ENCODE measurements at places on chromosomes 16 and 17.

DNA sequence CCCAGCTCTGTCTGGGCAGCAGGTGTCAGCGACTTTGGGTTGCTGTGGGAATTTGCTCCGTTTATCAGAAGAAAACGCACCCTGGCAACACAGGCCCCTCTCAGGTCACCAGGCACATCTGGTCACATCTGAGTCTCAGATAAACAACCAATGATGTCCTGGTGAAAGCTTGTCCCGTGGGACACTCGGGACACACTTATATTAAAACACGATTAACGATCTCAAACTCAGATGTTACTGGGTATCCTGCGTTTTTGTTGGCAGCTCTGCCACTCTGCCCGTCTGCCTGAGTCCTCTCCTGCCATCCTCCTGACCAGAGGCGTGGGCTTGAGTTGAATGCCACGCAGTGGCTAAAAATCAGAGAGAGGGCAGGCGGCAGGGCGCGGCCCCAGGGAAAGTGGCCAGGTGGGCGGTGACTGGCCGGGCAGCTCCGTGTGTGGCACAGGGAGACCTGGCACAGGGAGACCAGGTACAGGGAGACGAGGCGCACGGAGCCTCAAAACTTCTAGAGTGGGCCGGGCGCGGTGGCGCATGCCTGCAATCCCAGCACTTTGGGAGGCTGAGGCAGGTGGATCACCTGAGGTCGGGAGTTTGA, 2.1 kb downstream of the SECTM1 start:
- DNase-seq, result peak; percentile 8

GRCh38 chr17:65198653-65199382, 61.6 kb downstream of the RGS9 start:
- DNase-seq, result peak; percentile 87

DNA sequence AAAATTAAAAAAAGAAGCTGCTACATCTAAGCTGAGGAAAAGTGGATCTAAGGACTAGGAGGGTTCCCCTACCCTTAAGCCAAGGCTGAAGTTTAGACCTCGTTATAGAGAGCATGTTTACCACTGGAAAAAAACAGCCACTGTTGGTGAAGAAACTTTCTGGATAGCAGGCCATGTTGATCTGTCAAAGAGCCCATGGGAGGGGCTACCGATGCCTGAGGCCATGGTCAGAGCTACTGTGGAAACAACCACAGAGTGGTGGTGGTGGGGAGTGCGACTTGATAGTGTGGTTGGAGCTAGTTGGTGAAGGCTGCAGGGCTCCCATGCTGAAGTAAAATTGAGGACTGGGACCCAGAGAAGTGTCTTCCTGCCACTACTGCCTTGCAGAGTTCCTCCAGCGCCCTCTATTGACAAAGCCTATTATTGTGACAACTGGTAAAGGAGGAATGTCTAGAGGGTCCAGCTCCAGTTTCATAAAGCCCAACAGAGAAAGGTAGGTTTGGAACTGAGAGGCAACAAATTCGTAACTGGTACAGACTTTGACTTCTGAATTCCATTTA, 12.7 kb upstream of the FAM20A start:
- peak; percentile 65 for DNase-seq

GRCh38 chr17:76309461-76309860, 1.4 kb upstream of the QRICH2 start:
- DNase-seq, result no peak

DNA sequence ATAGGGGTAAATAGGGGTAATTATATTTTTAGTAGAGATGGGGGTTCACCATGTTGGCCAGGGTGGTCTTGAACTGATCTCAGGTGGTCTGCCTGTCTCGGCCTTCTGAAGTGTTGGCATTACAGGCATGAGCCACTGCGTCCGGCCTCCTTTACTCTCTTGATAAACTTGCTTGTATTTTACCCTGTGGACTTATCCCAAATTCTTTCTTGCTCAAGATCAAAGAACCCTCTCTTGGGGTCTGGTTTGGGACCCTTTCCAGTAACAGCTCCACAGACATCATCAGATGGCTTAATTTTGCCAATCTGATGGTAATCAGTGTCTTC, 5.6 kb upstream of the C1QTNF1 start:
- no peak for DNase-seq

DNA sequence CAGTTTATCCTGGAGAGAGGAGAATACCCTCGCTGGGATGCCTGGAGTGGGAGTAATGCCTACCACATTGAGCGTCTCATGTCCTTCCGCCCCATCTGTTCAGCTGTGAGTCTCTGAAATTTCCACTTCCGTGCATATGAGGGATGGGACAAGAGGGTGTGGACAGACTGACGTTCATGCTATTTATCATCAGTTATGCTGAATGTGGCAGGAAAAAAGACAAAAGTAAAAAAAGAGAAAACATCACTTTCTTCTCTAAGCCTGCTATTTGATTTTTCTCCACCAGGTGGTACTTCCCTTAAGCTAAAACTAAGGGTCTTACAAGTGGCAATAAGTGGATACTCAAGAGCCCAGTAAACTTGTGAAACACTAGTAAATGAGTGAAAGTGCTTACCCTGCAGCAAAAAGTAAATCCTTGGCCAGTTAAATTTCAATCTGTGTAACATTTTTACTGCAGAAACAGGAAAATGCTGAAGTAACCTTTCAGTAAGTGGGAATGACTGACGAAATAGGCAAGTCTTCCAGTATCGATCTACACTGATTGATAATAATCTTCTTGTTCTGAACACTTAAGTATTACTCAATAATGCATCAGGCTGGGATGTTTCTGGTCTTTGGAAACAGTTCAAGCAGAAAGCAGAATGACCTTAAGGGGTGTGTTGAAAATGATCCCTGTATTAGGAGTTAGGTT, 5.6 kb downstream of the CRYBA1 start:
- peak; percentile 27 for DNase-seq

DNA sequence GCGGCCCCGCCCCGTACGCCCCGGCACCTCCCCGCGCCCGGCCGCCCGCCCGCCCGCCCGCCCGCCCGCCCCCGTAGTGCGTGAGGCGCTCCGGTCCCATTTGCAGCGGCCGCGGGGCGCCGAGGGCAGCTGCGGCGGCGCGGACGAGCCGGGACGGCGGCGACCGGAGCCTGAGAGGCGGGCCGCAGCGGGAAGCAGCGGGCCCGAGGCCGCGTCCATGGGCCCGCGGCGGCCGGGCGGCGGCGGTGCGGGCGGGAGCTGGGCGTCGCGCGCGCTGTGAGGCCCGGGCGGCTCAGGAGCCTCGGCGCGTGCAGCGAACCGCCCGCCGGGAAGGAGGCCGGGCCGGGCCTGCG, at the start of gene MPRIP:
Gene MPRIP (plus strand): TSS at position 74 of the 353 bp plus-strand sequence. CDS start 392 bp downstream, outside the sequence.
- DNase-seq, result no peak

DNA sequence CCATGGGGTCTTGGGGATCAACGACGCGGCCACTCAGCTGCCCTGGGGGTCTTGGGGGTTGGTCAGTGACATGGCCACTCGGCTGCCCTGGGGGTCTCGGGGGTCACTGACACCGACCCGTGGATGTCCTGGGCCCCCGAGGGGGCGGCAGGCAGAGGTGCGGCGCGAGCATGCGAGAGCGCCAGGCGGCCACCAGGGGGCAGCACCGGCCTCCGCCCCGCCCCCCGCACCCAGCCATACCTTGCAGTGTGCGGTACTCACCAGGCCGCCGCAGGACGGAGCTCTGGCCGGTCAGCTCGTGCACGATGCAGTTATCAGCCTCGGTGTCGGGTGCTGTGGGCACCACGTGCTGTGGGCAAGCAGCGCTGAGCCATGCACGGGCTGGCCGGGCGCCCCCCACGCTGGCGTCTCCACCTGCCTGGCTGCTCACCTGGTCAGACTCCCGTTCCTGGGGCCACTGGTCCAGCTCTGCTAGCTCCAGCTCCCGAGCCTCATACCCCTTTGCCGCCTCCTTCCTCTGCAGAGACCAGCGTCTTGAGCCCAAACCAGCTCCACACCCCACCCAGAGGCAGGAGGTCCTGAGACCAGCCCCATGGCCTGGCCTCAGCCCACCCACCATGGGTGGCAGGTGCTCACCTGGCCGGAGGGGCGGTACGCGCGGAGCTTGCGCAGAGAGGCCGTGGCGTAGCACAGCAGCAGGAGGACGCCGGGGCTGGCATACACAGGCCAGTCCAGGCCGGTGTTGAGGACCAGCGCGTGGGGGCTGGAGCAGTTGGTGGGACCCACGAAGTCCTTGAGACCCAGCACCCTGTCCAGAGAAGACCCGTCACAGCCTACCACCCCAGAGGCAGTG, 31.2 kb downstream of the CTU2 start:
- DNase-seq, result peak; percentile 79

DNA sequence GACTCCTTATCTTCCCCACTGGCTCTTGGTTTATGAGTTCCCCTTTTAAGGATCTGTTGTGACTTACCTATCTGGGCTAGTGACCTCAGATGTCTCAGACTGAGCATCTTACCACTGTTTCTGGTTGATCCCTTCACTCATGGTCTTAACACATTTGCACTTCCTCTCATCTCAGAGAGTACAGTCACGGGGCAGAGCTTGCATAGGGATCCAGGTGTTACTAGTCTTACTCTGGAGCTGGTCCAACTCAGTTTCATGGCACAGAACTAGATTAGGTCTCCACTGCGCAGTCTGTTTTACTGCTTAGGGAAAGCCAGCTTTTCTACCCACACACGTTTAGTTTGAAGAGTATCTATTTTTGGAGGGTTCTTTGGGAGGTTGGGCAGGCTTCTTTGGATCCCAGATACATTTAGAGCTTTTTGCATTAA, 10.2 kb downstream of the GABARAPL2 start:
- no peak for DNase-seq

- DNase-seq, result peak; percentile 86
Measured at GRCh38 chr16:75256696-75257343, 5.4 kb upstream of the BCAR1 start.

DNA sequence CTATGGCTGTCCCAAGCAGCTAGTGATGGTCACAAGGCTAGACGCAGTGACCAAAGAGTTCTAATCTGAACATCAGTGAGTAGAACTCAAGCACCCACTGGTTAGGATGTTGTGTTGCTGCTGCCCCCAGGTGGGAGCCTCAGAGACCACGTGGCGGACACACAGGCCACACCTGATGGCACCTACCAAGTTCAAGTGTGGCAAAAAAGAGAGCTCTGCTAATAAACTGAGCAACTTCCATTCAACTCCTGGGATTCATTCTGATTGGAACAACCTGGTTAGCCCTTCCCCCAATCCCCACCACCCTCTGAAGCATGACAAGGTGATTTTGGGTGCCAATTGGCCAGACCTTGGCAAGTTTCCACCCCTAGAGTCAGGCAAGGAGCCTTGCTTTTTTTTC, 3.5 kb upstream of the LCMT1 start:
- peak; percentile 3 for DNase-seq

DNA sequence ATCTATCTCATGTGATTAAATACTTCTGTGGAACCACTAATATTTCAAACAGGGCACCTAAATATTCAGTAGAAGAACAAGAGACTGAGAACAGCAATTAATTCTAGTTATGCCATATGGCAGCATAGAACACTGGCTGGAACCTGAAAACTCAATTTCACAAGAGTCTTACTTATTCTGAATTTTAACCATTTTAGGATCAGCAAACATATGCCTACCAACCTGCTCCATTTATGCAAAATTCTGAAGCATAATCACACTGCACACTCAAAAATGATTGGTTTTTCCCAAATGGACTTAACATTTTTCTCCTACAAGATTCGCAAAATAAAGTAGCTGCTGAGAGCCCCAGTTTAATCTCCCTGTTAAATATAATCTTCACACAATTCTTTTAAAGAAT, 43.2 kb downstream of the SKAP1 start:
- DNase-seq, result no peak

DNA sequence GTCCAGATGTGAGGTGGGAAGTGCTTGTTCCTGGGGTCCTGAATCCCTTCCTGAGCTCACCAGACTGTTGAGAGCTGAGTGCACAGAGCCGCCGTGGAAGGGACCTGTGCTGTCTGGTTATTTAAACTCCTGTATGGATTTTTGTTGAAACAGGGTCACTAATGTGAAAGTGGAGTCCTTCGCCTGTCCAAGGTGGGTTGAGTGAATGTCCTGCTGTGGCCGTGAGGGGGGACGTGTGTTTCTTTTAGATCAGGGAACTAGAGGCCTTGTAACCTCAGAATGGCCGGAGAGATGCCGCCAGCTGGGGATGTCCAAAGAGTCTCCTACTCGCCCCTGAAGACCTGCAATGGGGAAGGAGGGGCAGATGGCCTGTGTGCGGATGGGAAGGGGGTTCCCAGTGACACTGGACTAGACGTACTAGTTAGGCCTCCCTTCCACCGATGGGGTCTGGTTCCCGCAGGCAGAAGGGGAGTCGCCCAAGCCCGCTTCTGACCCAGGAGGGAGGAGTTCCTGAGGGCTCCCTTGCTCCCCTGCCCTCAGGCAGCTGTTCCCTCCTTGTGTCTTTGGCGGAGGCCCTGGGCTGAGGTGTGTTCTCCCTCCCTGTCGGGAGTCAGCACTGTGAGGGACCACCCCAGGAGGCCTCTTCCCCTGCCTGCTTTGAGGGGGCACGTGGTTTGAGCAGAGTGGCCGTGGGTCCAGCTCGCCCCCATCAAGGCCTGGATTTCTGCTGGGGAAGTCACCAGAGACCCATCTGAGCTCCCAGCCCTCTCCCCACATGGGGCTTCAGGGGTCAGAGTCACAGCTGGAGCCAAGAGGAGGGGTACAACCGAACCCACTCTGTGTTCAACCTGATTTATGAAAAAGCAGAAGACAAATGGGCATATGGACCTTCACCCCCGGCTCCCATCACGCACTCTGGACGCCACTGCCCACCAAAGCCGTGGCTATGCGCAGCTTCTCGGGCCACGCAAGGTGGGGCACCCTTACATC, 30.9 kb downstream of the OR1D5 start:
- no peak for DNase-seq

GRCh38 chr16:87365021-87365713, 18.4 kb downstream of the FBXO31 start:
- DNase-seq, result no peak

- DNase-seq, result no peak
Measured at GRCh38 chr17:65627108-65627507, 65.7 kb upstream of the AXIN2 start.

GRCh38 chr17:32458371-32458770, 14.1 kb downstream of the PSMD11 start:
- DNase-seq, result no peak

DNA sequence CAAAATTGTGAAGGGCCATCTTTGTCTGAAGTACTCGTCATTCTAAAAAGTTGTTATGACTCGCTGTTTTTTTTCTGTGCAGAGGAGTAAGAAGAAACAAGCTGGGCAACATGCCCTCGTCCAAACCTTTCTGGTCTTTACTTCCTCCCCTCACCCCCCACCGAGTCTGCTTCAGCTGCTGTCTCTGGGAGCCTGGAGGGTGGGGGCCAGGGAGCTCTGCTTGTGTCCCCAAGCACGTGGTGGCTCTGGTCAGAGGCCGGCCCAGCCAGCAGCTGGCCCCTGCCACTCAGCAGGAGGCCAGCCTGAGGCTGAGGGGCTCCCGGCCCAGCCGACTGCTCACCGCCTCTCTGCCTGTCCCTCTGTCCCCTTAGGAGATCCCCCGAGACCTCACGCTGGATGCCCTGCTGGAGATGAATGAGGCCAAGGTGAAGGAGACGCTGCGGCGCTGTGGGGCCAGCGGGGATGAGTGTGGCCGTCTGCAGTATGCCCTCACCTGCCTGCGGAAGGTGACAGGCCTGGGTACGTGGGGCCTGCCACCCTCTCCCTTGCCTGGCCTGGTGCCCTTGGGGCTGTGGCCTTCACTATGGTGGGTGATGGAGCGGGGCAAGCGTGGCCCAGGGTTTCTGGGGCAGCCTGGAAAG, 53.7 kb upstream of the LGALS9 start:
- peak; percentile 75 for DNase-seq

- DNase-seq, result no peak
Measured at GRCh38 chr17:34201225-34201624, 53.9 kb upstream of the CCL2 start.
